ENCODE measurements at places on chromosomes 2 and 18.

DNA sequence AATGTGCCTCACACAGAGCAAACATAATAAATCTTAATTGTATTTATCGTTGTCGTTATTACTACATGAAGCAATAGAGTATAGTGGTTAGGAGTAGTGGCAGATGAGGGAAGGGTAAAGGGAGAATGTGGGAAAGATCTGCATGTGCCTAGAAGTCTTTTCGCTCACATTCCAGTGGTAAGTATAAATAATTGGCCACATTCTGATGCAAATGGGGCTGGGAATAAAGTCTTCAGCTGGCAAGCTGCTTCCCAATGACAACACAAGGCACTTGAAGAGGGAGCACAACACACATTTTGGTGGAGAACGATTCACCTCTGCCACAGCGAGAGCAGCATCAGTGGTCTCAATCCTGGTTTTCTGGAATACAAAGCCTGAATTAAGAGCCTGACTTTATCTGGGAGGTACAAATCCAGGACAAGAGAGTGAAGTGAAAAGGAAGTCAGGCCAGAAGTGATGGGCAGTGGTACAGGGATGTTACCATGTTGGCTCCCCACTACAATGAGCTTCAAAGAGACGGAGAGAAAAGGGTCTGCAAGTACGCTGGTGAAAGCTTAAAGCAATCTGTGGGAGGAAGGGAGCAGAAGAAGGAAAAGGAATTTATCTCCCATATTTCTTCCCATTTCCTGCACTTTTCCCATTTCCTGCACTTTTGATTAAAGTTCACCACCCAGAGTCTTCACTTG lies 112.3 kb downstream of the ARHGAP15 start:
- DNase-seq: no peak

DNA sequence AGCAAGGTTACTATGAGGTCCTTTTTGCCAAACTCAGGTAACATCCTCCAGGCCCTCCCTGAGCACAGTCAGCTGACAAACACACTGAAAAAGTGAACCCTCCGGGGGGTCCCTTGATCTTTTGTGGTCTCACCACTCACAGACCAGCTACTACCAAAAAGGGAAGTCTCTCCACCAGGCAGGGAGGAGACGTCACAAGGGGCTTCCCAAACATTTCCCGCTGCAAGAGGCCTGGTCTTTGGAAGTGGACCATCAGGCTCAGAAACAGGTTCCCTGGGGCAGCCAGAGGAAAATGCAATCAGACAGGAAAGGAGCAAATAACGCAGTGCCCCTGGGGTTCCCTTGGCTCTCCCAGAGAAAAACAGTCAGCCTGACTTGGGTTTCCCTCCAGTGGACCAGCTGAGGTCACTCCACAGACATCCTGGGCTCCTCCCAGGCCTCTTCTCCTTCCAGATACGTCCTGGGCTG lies 38.7 kb upstream of the POMC start:
- no peak for DNase-seq

DNA sequence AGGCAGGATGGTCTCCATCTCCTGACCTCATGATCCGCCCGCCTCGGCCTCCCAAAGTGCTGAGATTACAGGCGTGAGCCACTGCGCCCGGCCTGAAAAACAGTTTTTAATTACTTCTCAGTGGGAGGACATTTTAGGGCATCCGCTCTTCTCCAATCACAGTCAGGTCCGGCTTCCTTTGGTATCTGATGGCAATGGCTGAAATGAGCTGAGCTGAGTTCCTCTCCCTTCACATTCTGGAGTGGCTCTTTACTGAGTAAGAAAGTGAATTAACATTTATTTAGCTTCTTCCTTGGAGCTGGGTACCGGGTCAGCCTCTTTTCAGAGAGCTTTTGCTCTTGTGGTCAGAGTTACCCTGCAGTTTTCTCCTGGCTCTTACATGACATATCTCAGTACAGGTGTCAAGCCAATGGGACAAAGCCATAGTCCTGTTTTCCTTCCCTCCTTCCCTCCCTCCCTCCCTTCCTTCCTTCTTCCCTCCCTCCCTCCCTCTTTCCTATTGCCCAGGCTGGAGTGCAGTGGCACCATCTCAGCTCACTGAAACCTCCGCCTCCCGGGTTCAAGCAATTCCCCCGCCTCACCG lies 1.1 kb upstream of the TTC27 start:
- DNase-seq: no peak

DNA sequence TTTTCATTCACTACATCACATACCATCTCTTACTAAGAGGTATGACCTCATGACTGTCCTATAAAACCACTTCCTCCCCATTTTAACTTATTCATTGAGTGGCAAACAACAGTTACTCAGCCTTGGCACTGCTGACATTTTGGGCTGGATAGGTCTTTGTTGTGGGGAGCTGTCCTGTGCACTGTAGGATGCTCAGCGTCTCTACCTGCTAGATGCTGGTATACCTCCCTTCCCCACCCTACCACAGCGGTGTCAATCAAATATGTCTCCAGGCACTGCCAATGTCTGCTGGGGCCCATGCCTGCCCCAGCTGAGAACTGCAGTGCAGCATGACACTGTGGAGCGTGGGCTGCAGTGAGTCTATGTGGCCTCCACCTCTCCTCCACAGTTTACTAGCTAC lies 76.3 kb upstream of the MGAT4A start:
- DNase-seq: no peak

GRCh38 chr2:152343426-152343825 lies 8.5 kb downstream of the FMNL2 start:
- no peak for DNase-seq

DNA sequence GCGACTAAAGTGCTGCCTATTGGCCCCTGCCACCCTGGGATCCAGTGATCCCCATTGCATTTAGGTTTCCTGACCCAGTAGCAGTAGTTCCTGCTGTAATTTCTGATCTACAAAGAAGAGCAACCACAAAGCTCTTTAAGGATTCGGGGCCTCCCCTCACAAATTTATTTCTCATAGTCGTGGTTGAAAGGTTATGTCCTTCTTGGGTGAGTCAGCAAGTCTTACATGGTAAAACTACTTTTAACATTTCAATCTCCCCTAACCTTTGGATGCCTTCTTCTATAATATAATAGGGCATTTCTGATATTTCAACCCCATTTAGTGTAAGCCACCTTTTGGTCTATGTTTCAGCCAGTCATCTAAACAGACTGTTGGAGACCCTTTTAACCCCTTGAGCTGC lies 14.9 kb downstream of the PIKFYVE start:
- DNase-seq: no peak

GRCh38 chr2:238831177-238831576 lies 16.7 kb upstream of the TWIST2 start:
- no peak for DNase-seq

DNA sequence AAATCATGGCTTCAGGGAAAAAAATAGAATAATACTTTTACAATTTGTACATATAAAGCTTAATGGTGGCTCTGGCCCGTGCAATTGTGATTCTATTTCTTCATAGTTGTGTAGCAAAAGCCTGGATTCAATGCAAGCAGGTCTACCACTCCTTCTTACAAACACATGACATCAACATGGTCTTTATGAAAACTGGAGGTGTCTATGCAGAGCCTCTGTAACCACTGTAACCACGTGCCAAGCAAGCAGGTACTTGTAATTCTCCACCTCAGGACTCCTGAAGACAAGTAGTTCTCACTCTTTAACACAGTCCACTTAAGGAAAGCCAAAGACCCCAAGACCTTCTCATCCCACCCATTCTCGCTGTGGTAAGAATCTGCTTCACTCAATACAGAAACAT lies 62.6 kb downstream of the METTL4 start:
- DNase-seq: no peak

DNA sequence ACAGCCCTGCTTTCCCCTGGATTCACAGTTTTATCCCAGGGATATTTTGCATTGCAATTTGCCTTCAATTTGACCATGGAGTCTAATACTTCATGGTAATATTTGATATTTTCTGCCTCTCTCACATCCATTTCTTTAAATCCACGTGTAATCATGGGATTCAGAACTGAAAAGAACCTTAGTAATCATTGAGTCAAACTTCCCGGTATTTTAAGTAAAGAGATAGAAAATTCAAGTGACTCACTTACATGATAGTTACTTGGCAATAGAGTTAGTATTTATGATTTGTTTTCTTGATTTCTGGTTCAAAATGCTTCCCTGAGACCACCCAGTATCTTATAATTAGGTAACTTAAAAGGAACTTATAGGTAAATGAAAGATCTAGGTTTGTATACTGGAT lies 33.7 kb upstream of the CDC42EP3 start:
- no peak for DNase-seq

DNA sequence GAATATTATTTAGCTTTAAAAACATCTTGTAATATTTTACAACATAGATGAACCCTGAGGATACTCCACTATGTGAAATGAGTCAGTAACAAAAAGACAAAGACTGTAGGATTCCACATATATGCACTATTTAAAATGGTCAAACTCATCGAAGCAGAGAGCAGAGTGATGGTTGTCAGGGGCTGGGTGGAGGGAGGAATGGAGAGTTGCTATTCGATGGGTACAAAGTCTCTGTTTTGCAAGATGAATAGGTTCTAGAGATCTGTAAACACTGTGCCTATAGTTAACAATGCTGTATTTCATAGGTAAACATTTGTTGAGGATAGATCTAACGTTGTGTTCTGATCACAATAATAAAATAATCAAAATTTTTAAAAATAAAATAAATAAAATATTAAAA lies 1675.9 kb upstream of the CELF4 start:
- no peak for DNase-seq

GRCh38 chr2:230984393-230985220 lies 11.3 kb upstream of the SPATA3 start:
- no peak for DNase-seq

DNA sequence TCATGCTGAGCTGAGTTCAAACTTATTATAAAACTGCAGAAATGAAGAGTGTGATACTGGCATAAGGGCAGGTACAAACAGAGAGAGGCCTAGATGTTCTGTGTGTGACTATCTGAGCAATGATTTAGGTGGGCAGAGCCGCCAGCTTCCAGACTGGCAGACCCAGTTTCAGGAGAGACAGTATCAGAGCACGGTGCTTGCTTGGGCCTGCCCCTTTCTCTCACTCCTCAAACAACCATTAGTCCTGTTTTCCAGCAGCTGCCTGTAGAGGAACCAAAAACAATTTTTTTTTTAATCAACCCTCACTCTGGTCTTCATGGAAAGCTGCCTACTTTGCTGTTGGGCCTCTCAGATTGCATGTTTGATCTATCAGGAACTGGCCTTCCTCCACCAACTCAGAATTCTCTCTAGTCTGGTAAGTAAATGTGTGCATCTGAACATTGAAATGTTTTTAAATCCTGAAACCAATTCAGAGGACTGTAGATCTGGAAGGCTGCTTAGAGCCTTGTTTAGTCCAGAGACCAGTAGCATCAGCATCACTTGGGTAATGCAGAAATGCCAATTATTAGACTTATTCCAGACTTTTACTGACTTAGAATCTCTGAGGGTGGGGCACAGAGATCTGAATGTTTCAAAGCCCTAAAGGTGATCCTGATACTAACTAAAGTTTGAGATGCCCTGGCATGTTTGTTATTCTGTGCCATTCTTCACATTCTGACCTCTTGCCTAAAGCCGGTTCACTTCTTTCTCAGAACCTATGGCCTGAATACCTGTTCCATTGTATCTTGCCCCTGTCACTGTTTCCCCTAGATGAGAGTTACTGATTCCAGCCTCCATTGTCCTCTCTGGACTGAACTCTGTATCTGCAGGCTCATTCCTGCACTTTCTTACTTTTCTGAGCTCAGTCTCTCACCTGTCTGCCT lies 24.8 kb upstream of the CRIM1 start:
- DNase-seq: no peak

- DNase-seq: no peak
Observed at GRCh38 chr2:50335433-50335832, 696.5 kb downstream of the NRXN1 start.

- DNase-seq: no peak
Observed at GRCh38 chr2:60490441-60490840, 63.0 kb downstream of the BCL11A start.

GRCh38 chr2:202750763-202751427 lies 116.1 kb downstream of the FAM117B start:
- DNase-seq: no peak

- DNase-seq: no peak
Observed at GRCh38 chr2:170929686-170930050, 615 bp downstream of the GORASP2 start.

GRCh38 chr2:172233987-172234715 lies 131.5 kb upstream of the DLX2 start:
- DNase-seq: no peak

GRCh38 chr2:99961196-99961913 lies 181.0 kb downstream of the AFF3 start:
- DNase-seq: no peak

GRCh38 chr2:212213191-212213590 lies 325.4 kb downstream of the ERBB4 start:
- no peak for DNase-seq

DNA sequence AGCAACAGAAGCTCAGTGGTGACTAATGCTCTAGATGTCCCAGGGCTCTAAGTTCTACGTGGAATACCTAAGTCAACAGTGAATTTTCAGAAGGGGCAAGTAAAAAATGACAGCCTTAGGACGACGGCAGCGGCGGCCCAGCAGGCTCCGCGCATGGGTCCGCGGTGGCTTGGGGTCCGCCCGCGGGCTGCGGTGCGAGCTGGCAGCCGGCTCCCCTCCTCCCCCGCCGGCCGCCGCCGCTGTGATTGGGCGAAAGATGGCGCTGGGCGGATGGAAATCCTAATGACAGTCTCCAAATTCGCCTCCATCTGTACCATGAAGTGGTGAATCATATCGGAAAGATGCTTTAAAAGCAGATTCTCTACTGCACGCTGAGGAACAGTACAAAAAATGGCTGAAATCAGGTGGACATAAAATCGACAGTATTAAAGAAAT lies 74.7 kb downstream of the HNRNPLL start:
- DNase-seq: peak; percentile 67

GRCh38 chr2:110219496-110220189 lies 7.3 kb upstream of the MTLN start:
- DNase-seq: no peak

- DNase-seq: peak; percentile 65
Observed at GRCh38 chr2:159617646-159618045, 1.3 kb upstream of the BAZ2B start.

DNA sequence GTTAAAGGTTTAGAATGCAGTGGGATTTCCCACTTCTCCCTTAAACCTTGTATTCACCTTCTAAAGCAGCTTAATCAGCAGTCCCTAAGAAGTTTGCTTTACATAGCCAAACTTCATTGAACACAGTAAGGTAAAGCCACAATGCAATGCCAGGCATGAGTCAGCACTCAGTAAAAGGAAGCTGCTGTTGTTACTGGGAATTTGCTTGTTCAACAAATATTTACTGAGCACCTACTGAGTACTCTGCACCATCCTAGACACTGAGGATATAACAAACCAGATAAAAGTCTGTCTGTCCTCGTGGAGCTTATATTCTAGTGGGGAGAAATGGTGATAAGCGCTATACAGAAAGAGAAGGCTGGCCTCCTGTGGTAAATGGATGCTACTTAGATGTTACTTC lies 162.7 kb downstream of the PKP4 start:
- no peak for DNase-seq

- DNase-seq: no peak
Observed at GRCh38 chr2:189285349-189285748, 105.8 kb upstream of the COL5A2 start.
